Body of pancreas (tissue), 4 donors: ENCODE measurements at places on chromosomes 7 and 10. TPM values are rescaled to one million over a fixed set of nuclear protein-coding genes. Genes with fewer than 3 reads are reported as not detected.

DNA sequence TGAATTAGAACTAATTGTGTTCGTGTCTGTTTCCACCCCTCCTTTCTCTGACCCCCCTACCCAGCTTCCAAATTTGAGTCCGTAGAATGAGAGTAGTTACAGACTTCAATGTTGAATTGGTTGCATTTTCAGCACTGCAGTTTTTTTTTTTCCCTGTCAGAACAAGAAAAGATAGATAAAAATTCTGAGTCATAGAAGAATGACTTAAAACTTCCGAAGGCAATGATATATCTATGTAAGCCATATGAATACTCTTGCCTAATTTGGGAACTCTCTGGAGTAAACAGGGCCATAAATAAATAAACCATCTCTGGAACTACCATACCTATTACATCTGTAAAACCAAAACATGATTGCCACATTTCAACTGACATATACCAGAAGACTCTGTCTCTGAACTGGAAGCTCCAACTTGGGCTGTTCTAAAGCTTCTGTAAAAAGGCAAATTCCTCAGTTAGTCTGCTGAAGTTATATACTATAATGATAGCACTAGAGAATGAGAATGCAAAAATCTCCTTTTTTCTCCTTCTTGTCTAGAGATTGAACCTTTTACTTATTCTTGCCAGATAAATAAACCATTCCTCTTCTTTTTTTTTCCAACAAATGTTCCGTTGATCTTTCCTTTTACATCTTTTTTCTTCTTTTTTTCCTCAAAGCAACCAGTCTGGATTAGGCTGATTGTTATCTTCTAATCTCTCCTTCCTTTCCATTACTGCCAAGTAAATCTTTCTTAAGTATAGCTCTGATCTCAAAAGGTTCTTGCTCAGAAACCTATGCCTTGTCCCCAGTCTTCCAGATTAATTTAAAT lies 23.5 kb downstream of the VCL start:
- DNase-seq, result no peak
- no peaks in the 10 kb centered on the region for H3K27me3 ChIP-seq
- peaks cover 18% of the 10 kb centered on the region for H3K4me1 ChIP-seq
- no peaks in the 10 kb centered on the region for H3K36me3 ChIP-seq

GRCh38 chr10:75234683-75235374 lies 928 bp downstream of the COMTD1 start:
- H3K4me1 ChIP-seq, result peaks cover 58% of the 10 kb centered on the region
- H3K27me3 ChIP-seq, result no peaks in the 10 kb centered on the region
- no peak for DNase-seq
- H3K4me3 ChIP-seq, result peak overlapping the region; percentile 39
- no peaks in the 10 kb centered on the region for H3K36me3 ChIP-seq
- peak overlapping the region; percentile 89 for H3K27ac ChIP-seq

- no peak overlapping the region for H3K4me3 ChIP-seq
- peak; percentile 68 for DNase-seq
- H3K27me3 ChIP-seq, result no peaks in the 10 kb centered on the region
- H3K36me3 ChIP-seq, result no peaks in the 10 kb centered on the region
Observed at GRCh38 chr7:149884016-149884415, 10.2 kb downstream of the ATP6V0E2 start.

DNA sequence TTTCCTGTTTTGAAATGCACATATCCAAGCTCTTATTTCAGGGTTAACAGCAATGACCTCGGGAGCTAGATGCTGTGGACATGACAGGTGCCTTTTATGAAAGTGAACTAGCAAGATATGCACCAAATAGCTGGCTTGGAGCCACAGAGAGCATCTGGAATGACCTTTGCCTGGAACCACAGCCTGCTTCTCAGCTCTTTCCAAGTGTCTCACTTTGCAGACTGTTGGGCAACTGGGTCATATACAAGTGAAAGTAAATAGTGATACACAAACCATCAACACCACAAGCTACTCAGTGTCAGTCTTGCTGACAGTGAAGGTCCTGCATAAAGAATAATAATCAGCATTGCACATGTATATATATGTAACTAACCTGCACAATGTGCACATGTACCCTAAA lies 183.5 kb downstream of the RNF133 start:
- DNase-seq, result peak; percentile 34
- H3K27ac ChIP-seq, result no peak overlapping the region
- no peaks in the 10 kb centered on the region for H3K36me3 ChIP-seq

DNA sequence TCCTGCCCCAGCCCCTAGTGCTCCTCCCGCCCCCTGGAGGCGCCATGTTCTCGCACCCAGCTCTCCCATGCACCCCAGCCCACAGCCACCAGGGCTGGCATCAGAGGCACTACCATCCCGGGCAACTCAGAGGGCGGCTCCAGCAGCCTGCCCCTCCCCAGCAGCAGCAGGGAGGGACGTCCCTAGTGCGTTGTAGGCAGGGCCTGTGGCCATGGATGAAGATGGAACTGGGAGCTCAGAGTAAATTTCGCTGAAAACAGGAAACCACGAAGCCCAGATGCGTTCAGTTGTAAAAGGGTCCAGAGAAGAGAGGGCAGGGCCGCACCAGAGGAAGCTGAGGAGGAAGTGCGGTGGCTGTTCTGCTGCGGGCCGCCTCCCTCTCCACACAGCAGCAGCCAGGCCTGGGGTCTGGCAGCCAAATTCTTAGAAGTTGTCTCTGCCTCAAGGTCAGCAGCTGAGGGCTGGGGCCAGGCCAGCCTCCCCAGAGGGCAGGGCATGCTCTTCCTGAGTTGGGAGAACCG lies 24.6 kb downstream of the VSIR start:
- H3K27ac ChIP-seq, result peak overlapping the region; percentile 32
- H3K36me3 ChIP-seq, result no peaks in the 10 kb centered on the region
- no peak overlapping the region for H3K4me3 ChIP-seq
- peaks cover 30% of the 10 kb centered on the region for H3K4me1 ChIP-seq
- no peaks in the 10 kb centered on the region for H3K27me3 ChIP-seq
- peak; percentile 47 for DNase-seq

- H3K27me3 ChIP-seq, result no peaks in the 10 kb centered on the region
- no peaks in the 10 kb centered on the region for H3K36me3 ChIP-seq
- H3K4me1 ChIP-seq, result no peaks in the 10 kb centered on the region
- no peak overlapping the region for H3K27ac ChIP-seq
Observed at GRCh38 chr7:96285579-96285978, 36.3 kb downstream of the SLC25A13 start.

DNA sequence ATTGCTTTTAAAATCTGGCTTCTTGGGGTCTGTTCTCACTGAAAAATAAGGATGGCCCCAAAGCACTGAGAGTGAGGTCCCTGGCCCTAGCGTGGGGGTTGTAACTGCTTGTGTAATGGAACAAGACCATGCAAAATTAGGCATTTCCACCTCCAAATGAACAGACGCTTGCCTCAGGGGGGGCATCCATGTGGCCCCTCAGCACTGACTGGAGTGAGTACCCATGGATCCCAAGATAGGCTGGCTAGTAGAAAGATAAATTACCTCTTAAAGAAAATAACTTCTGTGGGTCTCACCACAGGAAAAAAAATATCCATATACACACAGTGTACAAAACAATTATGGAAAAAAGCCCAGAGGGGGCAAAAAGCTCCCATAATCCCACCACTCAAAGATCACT lies 15.2 kb upstream of the CPA1 start:
- H3K36me3 ChIP-seq, result no peaks in the 10 kb centered on the region
- H3K4me3 ChIP-seq, result no peak overlapping the region
- no peaks in the 10 kb centered on the region for H3K27me3 ChIP-seq
- DNase-seq, result no peak

DNA sequence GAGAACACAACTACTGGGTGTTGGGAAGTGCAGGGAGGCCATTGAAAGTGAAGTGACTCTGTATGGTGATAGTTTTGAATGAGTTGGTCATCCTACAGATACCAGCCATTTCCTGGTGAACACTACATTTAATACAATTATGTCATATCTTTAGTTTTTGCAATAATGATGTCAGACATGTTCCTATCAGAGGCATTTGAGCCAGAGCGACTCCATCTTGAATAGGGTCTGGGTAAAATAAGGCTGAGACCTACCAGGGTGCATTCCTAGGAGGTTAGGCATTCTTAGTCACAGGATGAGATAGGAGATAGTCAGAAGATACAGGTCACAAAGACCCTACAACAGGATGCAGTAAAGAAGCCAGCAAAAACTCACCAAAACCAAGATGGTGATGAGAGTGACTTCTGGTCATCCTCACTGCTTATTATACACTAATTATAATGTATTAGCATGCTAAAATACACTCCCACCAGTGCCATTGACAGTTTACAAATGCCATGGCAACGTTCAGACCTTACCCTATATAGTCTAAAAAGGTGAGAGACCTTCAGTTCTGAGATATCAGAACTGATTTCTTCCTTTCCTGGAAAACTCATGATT lies 28.2 kb downstream of the ADK start:
- H3K27ac ChIP-seq, result no peak overlapping the region
- no peak for DNase-seq
- peaks cover 12% of the 10 kb centered on the region for H3K4me1 ChIP-seq
- no peaks in the 10 kb centered on the region for H3K36me3 ChIP-seq
- no peaks in the 10 kb centered on the region for H3K27me3 ChIP-seq
- no peak overlapping the region for H3K4me3 ChIP-seq

DNA sequence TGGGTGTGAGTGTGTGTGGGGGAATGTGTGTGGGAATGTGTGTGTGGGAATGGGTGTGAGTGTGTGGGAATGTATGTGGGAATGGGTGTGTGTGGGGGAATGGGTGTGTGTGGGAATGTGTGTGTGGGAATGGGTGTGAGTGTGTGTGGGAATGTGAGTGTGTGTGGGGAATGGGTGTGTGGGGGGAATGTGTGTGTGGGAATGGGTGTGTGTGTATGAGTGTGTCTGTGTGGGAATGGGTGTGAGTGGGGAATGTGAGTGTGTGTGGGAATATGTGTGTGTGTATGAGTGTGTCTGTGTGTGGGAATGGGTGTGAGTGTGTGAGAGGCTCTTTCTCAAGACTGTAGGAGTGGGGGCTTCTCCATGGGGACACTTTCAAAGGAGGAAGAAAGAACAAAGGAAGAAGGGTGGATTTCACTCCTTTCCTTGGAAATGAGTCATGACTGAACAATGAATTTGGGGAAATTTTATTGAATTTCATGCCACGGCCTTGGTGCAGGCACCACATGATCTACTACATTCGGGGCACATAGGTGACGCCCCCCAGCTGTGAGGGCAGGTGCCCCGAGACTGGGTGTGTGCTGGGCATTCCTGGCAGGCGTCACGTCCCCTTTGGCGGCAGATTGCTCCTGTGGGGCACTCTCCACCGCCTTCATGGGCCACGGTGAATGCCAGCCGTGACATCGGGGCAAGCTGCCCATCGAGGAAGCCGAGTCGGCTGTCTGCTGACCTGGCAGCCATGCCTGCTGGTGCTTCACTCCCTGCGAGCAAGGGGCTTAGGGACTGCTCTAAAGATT lies 88.8 kb upstream of the INSIG1 start:
- H3K36me3 ChIP-seq, result no peaks in the 10 kb centered on the region
- peaks cover 22% of the 10 kb centered on the region for H3K4me1 ChIP-seq
- DNase-seq, result no peak
- H3K4me3 ChIP-seq, result no peak overlapping the region
- no peaks in the 10 kb centered on the region for H3K27me3 ChIP-seq
- no peak overlapping the region for H3K27ac ChIP-seq

- no peak overlapping the region for H3K27ac ChIP-seq
- H3K4me1 ChIP-seq, result no peaks in the 10 kb centered on the region
- H3K36me3 ChIP-seq, result no peaks in the 10 kb centered on the region
- DNase-seq, result no peak
- H3K27me3 ChIP-seq, result no peaks in the 10 kb centered on the region
Observed at GRCh38 chr7:125391921-125392320, 462.3 kb upstream of the POT1 start.

GRCh38 chr7:45136106-45137060 lies 21.2 kb upstream of the RAMP3 start:
- H3K36me3 ChIP-seq, result no peaks in the 10 kb centered on the region
- no peak overlapping the region for H3K4me3 ChIP-seq
- DNase-seq, result peak; percentile 63

GRCh38 chr7:132607656-132608055 lies 31.4 kb upstream of the PLXNA4 start:
- H3K27me3 ChIP-seq, result no peaks in the 10 kb centered on the region
- DNase-seq, result no peak
- no peak overlapping the region for H3K27ac ChIP-seq

- H3K27ac ChIP-seq, result no peak overlapping the region
- H3K27me3 ChIP-seq, result no peaks in the 10 kb centered on the region
- H3K4me3 ChIP-seq, result no peak overlapping the region
- DNase-seq, result no peak
- H3K4me1 ChIP-seq, result peaks cover 6% of the 10 kb centered on the region
- H3K36me3 ChIP-seq, result no peaks in the 10 kb centered on the region
Observed at GRCh38 chr10:131077724-131078123, 233.8 kb downstream of the TCERG1L start.

DNA sequence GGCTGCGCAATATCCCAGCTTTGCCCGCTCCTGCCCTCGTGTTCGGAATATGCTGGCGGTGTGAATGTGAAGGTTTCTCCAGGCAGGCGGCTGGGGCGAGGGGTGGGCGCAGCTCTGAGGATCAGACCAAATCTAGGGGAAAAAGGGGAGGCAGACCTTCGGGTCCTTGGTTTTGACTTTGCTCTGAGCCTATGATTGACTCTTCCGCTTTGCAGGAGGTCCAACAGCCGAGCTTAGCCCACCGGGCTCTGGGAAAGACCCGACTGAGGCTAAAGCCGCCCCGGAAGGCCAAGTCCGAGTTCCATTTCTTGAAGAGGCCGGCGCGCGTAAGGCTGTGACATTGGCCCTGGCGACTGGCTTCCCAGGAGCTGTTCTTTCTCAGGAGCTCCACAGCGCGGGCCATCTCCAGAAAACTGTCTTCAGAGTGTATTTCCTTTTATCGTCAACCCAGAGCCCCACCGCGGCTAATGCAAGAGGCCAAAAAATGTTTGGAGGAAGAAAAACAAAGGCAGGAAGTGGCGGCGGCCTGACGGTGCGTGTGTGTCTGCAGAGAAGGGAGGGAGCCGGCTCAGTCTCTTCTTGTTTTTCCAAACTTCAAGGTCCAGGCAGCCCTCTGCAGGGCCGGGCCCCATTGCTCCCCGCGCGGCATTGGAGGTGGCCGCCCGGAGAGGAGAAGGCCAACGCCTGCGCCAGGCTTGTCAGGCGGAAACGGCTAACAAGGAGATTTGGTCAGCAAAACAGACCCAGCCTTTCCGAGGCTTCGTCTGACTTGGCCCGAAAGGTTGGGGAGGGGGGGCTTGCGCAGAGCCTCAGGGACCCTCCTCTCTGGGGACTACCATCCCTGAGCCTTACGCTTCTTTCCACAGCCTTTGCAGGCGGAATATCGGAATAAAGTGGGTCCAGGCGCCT lies 3.6 kb upstream of the HOXA11 start:
- peaks cover 60% of the 10 kb centered on the region for H3K4me1 ChIP-seq
- H3K27me3 ChIP-seq, result peaks cover 14% of the 10 kb centered on the region
- H3K36me3 ChIP-seq, result no peaks in the 10 kb centered on the region
- no peak for DNase-seq

- no peaks in the 10 kb centered on the region for H3K4me1 ChIP-seq
- no peaks in the 10 kb centered on the region for H3K36me3 ChIP-seq
- H3K27me3 ChIP-seq, result no peaks in the 10 kb centered on the region
Observed at GRCh38 chr10:80580638-80581468, 43.2 kb downstream of the SH2D4B start.

The NUDT5 gene
- total RNA-seq, result 33.6 TPM

The RPEL1 gene
- not detected for total RNA-seq

The ADCY1 gene
- 7.6 TPM for total RNA-seq

The ATG9B gene
- not detected for total RNA-seq

The FAM237B gene
- total RNA-seq, result not detected

The POLR2J2 gene
- total RNA-seq, result 4.2 TPM
